Stimulated activated CD8-positive, alpha-beta memory T cell treated with anti-CD3 and anti-CD28 coated beads, Interleukin-4, amount 100 ng/mL, for 1 hour (primary cell): ENCODE measurements at places on chromosomes 2 and 18.

- DNase-seq: no peak
Measured at GRCh38 chr2:112646791-112647689, 1.3 kb downstream of the SLC20A1 start.

DNA sequence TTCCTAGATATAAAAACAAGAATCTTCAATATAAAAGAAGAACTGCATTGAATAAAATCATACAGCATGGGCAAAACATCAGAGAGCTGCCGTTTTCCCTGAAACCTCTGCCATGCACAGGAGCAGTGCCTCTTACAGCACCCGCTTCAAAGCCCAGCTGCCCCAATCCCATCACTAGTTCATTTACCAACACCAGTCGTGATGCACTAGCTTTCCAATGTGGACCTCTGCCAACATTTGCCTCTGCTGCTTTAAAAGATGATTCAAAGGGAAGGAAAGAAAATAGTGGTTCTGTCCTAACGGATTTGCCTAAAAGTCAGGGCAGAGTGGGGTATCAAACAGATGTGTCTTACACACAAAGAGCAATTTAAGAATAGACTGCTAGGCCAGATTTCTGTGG is 43.4 kb upstream of the AP1S3 start:
- no peak for DNase-seq

- DNase-seq: no peak
Measured at GRCh38 chr18:44955825-44956224, 275.1 kb downstream of the SETBP1 start.

GRCh38 chr2:222568865-222569264 is 87.0 kb downstream of the FARSB start:
- DNase-seq: no peak

DNA sequence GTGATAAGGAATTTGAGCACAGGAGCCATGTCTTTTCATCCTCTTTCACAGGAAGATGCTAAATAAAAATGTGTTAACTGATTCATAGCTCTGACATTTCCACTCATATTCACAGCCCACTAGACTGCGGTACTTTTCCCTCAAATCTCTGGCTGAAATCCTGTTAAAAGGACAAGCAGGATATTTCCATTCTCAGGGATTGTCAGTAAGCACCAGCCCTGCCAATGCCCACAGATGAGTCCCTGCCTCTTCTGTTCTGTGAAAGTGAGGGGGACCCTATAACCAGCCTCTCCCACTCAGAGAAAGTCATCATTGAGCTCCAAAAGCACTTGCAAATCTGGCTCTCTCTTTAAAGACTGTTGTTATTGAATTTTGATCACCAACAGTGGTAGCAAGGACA is 440.5 kb downstream of the SETBP1 start:
- no peak for DNase-seq

GRCh38 chr18:25314151-25314837 is 37.7 kb downstream of the ZNF521 start:
- DNase-seq: no peak

DNA sequence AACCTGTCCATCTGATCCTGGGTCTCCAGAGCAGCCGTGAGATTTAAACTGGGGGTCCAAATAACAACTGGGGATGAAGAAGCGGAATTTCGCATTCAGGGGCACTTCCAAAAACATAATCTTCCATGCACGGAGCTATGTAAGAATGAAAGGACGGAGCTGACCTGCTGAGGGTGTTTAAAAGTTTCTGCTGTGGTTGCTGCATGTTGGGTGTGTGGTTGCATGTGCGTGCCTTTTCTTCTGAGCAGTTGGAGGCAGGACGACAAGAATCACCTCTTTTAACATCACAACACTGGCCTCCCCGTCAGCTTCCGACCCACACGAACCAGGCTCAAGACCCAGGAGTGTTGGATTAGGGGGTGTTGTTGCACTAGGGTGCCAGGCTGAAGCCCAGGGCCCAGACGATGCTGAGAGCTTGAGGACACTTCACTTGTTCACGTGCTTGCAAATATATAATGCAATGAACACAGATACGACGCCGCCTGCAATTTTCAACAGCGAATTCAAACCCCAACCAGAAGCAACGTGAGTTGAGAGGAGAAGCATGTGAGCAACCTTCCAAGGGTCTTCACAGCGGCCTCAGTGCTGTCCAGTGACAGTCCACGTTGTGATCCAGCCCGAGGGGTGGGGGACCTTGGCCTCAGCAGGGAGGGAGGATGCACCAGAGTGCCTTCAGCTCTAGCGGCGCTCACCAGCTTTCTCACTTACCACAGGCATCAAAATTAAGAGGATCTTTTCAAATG is 76.0 kb upstream of the SALL3 start:
- no peak for DNase-seq

- DNase-seq: no peak
Measured at GRCh38 chr2:175999283-175999819, 2.7 kb downstream of the LNPK start.

DNA sequence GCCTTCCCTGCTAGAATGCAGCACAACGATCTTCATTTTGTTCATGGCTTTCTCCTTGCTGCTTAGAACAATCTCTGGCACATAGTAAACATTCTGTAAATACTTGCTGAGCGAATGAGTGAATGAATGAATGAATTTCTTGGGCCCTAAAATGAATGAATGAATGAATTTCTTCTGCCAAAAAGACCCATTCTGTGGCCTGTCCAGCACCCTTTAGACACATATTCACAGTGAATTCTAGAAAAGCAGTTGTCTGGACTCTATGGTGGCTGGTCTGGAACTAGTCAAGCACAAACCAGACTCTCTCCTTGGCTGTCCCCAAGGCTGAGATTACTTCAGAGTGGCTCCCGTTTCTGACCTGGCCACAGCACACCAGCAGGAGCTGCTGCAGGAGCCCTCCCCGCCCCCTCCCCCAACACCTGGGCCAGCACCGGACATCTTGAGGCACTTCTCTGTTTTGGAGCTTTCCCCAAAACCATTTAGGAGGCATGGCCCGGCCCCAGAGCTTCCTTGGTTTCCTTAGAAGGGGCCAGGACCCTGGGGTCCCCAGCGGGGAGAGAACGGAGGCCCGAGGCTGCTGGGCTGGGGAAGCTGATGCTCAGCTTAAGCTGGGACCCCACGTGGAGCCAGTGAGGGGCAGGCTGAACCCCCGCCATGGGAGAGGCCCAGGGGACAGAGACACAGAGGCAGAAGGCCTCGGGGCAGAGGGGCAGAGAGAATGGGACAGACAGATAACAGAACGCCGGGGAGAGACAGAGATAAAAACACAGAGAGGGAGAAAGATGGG is 159.0 kb downstream of the ZFP36L2 start:
- DNase-seq: no peak

DNA sequence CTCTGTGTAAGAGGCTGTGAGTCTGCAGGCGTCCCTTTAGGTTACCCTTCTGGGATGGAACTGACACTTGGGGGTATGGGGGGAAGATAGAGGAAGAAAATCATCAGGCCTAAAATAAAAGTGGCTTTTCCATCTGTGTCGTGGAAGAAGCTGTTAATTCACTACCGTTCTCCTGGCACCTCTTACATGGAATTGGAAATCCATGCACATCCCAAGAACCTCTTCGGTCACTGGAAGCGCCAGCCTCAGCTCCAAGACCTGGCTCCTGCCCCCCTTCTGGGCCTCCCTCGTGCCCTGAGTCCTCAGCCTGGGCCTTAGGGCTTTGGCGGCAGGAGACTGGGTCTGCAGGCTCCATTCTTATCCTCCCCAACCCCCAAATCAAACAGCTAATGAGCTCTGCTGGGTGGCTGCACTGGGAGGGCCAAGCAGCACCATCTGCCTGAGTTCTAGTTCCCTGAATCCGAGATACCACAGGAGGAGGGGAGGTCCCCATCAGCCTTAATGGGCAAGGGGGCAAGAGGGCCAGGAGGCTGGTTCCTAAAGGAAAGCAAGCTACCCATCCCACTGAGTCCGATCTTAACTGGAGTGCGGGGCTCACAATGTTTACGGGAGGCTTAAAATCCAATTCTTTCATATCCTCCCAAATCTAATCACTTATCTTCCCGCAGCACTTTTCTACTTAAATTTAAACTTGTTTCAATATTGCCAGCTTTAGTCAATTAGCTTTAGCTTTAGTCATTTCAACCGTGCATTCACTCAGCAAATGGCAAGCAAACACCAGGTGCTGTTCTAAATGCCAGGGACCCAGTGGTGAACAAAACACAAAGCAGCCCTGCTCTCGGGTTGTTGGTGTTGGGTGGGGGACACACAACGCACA is 52.8 kb downstream of the FAM178B start:
- DNase-seq: no peak

- no peak for DNase-seq
Measured at GRCh38 chr2:202361108-202361507, 15.0 kb upstream of the BMPR2 start.

DNA sequence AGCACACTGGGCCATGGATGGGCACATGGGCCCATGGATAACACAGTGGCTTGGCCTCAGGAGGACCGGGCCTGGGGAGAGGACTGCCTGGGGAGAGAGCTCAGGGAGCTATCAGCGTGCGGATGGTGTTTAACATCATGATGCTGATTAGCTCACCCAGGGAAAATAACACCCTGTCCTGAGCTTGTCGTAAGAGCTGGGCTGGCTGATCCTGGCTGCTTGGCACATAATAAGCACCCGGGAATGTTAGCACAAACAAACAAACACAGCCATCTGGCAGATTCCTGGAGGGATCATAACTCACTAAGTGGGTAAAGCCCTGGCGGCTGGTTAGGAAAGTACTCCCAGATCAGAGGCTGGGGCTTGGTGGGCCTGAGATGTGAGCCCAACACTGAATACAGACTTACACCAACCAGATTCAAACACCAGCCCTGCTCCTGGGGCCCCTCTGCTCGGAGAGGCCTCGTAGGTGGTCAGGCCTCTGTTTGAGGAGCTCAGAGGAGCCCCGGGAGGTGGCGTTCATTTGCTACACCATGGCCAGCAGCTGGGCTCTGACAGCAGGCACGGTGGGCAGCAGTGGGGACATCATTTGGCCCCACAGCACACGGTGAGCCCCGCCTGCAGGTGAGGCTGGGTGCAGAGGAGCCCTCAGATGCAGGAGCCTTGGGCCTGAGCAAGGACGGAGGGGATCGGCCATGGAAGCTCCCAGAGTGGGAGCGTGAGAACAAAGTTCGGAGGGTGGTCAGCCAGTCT is 193.4 kb upstream of the HDAC4 start:
- DNase-seq: no peak

DNA sequence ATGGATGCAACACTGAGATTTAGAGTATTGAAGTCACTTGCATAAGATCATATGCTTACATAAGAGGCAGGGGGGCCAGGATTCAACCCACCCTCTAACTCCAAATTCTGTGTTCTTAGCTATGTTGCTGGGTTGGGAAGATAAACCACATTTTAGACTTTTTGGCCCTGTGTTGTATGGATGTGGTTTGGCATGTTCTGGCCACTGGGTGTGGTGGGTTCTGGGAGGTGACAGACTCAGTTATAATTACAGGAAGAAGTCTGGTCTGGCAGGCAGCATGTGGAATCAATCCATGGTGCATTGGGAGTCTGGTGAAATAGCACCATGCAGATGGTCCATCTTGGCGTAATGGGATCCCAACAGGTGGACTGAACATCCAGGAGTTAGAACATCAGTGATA is 138.9 kb downstream of the LTBP1 start:
- no peak for DNase-seq

DNA sequence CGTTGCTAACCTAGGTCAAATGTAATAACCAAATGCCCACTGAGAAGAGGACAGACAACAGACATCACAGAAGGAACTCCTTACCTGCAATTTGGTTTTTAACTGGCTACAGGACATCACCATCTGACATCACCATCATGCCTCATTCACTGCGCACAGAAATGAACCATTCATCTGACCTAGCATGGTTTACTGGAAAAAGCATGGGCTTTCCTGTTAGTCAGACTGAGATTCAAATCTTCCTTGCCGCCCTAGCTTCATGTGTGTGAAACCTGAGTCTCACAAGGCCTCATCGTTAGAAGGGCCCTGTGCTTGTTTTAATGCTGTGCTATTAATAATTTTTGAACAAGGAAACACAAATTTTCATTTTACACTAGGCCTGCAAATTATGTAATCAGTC is 1.1 kb upstream of the HIBCH start:
- DNase-seq: no peak

- DNase-seq: no peak
Measured at GRCh38 chr18:59570101-59570775, 127.0 kb downstream of the CCBE1 start.

DNA sequence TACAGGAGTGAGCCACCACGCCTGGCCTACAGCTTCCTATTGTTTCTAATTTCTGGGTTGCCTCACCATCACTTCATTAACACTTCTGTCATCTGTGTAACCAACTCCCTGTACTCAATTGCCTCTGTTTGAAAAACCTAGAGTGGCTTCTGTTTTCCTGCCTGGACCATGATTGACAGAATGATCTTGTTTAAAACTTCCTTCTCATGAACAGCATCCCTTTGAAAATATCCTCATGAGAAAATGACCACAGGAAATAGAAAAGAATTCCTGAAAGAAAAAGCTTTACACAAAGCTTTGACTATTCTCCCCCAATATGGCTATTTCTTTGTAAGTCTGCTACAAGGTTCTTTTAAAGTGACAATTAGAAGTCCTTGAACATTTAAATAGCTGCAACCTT is 672.3 kb downstream of the ARHGAP15 start:
- DNase-seq: no peak

GRCh38 chr2:231306791-231307393 is 88.6 kb upstream of the B3GNT7 start:
- DNase-seq: no peak

DNA sequence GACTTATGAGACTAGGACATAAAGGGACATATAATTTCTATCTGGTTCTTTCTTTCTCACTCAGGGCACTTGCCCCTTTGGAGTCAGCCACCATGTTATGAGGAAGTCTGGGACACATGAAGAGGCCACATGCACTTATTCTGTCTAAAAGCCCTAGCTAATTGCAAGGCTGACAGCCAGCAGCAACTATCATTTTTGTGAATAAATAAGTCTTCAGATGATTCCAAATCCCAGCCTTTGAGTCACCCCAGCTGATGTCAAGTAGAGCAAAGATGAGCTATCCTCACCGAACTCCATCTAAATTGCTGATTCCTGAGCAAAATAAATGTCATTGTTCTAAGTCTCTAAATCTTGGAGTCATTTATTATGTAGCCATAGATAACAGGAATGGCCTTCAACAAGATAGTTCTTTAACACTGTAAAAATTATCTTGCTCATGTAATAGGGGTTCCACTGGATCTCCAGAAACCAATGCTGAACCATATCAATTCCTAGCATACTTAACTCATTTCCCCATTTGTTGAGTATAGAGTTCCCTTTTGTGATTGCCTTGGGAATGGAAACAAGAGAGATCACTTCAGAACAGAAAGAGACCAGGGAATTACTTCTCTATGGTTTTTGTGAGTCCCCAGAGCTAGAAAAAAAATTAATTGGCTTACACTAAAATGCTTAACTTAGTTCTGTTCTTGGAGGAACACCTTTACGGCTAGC is 50.6 kb upstream of the FN1 start:
- DNase-seq: no peak
